ENCODE measurements at places on chromosomes 3 and 15.

- no peak for DNase-seq
Observed at GRCh38 chr3:58335652-58335947, 2.9 kb downstream of the PXK start.

DNA sequence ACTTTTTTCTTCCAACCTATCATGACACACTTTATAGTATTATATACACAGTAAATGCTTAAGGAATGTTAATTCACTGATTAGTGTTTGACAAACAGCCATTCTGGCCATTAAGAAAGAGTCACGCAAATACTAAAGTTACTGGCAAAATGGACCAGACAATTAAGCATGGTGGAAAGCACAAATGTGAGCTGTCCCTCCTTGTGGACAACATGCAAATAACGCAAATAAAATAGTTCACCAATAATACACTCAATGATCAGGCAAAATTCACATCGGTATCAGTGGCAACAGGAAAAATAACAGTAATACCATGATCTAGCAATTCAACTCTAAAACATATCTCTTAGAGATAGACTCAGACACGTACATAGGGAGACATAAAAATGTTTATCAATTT is 71.7 kb downstream of the NEDD4 start:
- no peak for DNase-seq

DNA sequence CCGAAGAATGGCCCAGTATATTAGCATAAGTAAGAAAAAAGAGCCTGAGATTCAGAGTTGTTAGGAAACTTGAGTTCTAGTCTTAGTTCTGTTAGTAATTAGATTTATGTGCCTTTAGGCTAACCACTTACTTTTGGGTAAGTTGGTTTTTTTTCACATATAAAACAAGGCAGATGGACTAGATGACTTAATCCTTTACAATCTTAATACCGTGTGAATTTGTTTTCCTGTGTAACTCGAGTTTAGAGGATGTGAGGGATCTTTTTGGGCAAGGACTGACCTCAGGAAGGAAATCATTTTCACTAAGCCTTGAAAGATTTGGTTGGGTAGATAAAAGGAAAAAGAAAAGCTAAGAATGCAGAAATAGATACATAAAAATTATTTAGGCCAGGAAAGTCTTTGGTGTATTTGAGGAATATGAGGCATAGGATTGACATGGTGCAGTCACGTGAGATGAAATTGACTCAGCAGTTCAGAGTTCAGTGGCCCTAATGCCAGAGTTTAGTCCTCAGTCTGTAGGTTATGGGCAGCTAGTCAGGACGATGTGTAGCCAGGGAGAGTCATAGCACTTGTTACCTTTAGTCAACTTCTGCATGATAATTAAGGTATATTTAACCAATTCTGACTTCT is 34.6 kb downstream of the PAK2 start:
- DNase-seq, result no peak

- DNase-seq, result no peak
Observed at GRCh38 chr15:72242775-72243370, 11.9 kb upstream of the PKM start.

- DNase-seq, result no peak
Observed at GRCh38 chr3:54056521-54056920, 65.8 kb upstream of the CACNA2D3 start.

Data from stimulated activated CD4-positive, alpha-beta T cell treated with anti-CD3 and anti-CD28 coated beads, Interleukin-15, amount 100 ng/mL, for 48 hours (primary cell).